ENCODE measurements at places on chromosomes 13 and 19. TPM values are rescaled to one million over a fixed set of nuclear protein-coding genes. Genes with fewer than 3 reads are reported as not detected.
A peak's percentile ranks its signal among the peaks of the same experiment; 100 is the strongest.

GRCh38 chr19:38173291-38174041 is 50.6 kb downstream of the DPF1 start:
- no peak for DNase-seq

Gene POSTN
- polyA plus RNA-seq: 241 TPM

Gene LGALS4
- polyA plus RNA-seq: not detected

Gene ZNF528
- polyA plus RNA-seq: 29.3 TPM

- DNase-seq: no peak
Observed at GRCh38 chr19:13103581-13104359, 1.1 kb upstream of the LYL1 start.

DNA sequence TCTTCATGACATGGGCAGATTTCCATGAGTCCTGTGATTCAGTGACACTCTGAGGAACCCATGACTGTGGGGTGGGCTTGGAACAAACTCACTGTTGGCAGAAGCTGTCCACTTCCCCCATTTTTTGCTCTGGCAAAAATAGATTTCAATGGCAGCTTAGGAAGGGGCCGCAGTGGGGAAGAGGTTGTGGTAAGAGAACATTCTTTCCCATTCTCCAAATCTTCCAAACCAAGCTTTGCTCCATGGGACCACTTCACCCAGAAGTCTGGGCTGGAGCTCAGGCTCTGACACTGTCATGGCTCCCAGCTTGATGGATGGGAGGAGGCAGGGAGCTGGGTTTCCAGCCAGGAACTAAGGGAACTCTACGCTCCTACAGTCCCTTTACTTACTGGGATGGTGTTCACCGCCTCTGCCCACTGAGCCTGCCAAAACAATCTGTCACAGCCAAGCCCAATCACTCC is 24.9 kb upstream of the MEDAG start:
- DNase-seq: no peak

DNA sequence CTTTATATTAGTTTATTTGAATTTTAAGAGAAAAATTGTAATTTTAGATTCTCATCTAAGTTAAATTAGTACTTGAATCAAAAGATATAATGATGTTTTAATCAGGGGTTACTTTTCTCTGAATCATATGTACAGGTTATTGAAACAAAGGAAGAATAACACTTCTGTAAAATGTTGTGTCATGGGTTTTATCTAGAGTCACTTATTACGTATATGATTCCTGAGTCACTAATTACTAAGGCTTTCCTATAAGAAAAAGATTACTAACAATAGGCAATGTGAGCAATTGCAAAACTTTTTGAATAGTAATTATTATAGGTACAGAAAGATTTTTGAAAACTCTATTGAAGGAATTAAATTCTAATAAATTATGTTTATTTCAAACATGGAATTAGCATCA is 99.2 kb upstream of the KLF5 start:
- DNase-seq: no peak

Gene AXL
- 210 TPM for polyA plus RNA-seq

Gene SMIM44
- not detected for polyA plus RNA-seq

- no peak for DNase-seq
Observed at GRCh38 chr19:55641426-55642152, 787 bp downstream of the ZNF580 start.

DNA sequence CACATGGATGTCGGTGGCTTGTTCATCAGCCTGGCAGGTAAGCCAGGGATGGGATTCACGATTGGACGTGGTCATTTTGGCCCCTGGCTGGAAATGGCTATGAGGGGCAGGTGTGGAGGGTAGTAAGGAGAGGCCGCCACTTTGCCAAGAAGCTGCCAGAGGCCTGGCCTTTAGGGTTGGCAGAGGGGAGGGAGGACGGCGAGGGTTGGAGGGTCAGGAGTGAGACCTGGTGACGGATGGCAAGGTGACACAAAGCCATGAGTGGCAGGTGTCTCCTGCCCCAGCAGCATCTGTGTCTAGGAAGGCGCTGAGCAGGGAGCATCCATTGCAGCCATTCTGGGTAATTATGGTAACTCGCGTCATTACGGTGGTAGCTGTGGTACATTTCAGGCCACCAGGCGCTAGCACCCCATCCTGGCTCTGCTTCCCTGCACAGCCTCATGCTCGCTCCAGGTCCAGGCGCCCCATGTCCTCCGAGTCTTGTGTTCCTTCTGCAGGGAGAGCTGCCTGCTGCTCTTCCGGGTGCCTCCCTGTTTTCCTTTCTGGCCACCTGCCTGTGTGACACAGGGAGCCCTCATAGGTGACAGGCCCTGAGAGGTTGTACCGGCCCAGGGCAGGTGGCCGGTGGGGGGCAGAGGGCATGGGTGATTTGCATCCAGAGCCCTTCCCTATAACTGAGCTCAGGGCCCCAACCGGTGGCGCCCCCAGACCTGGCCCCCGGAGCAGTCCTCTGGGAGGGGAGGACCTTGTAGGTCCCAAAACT is 4.2 kb downstream of the SSBP4 start:
- DNase-seq: no peak

DNA sequence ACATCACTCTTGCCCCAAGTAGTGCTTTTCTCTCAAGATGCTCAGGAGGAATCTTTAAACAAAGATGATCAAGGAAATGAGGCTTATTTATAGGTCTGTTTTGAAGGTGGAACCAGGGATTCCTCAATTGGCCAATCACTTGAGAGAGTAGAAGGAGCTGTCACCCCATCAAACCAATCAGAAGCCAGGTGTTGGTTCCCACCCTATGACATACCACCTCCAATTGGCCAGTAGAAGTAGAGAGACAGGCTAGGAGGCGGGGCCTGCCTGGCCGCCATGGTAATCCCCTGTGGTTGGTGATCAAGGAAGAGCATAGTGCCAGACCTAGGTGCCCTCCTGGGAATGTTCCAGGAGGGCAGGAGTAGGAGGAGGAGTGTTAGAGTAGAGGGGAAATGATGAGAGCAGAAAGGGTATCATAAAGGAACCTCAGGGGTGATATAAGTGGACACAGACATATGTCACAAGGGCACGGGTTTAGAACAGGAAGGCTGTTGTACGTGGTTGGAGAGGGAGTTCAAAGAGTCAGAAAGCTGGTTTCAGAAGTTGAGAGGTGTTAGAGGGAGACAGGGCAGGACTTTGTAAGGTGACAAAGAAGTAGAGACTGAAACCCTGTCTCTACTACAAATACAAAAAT is 10.5 kb downstream of the PMIS2 start:
- no peak for DNase-seq

Gene PTPRH
- polyA plus RNA-seq: 1.3 TPM

Gene ZNF560
- polyA plus RNA-seq: 2.1 TPM

DNA sequence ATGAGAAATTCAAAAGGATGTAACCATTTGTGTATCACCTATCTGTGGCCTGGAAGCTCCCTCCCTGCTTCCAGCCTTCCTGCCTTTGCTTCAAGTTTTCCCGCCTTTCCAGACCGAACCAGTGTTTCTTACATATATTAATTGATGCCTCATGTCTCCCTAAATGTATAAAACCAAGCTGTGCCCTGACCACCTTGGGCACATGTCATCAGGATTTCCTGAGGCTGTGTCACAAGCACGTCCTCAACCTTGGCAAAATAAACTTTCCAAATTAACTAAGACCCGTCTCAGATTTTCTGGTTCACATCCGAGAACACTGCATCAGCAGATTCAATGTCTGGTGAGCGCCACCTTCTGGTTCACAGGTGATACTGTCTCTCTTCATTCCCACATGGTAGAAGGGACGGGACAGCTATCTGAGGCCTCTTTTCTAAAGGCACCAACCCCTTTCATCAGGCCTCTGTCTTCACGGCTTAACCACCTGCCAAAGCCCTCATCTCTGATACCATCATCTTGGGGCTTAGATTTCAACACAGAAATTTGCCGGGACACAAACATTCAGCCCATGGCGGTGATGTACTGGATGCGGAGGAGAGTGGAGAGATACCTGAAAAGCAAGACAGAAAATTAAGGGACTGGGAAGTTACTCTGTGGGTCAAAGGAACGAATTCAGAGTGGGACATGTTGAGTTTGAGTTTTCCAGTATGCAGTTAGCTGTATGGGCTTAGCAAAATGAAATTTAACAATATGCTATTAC is 58.7 kb upstream of the PABPC3 start:
- DNase-seq: peak; percentile 23

Data from AG04450 (cell line).